ENCODE measurements at places on chromosomes 6 and 20.

GRCh38 chr6:129280749-129281148 lies 397.8 kb downstream of the LAMA2 start:
- DNase-seq, result peak; percentile 16

DNA sequence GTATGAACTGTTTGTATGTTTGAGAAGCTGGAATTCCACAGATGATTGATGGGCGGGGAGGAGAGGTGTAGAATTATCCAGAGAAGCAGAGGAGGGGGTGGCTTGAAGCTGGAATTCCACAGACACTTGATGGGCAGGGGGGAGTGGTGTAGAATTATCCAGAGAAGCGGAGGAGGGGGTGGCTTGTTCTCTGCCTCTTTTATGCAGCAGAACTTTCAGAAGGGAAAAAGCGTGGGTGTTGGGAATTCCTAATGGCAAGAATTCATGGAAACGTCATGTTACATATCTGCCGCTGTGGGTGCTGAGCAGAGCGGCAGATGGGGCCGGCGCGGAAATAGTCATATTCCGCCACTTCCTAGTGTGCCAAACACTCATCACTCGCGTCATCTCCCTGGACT lies 167.9 kb upstream of the KCNG1 start:
- no peak for DNase-seq

GRCh38 chr20:52193133-52193532 lies 1.6 kb upstream of the ZFP64 start:
- DNase-seq, result no peak

- no peak for DNase-seq
Observed at GRCh38 chr6:108565091-108565766, 4.5 kb downstream of the FOXO3 start.

GRCh38 chr6:170503414-170503761 lies 49.7 kb downstream of the PSMB1 start:
- DNase-seq, result no peak

- DNase-seq, result no peak
Observed at GRCh38 chr20:44494266-44494665, 18.6 kb downstream of the TTPAL start.

DNA sequence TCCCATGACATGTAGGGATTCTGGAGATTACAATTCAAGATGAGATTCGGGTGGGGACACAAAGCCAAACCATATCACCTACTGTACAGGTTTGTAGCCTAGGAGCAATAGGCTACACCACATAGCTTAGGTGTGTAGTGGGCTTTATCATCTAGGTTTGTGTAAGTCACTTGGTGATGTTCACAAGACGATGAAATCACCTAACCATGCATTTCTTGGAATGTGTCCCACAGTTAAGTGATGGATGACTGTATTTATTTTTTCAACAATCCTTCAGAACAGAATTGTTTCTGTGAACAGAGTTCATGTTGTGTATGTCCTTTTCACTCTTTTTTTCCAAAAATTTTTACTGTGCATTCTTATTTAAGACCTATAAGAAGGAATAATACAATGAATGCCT lies 76.1 kb downstream of the DTD1 start:
- no peak for DNase-seq

Data from activated CD8-positive, alpha-beta memory T cell treated with anti-CD3 and anti-CD28 coated beads, Interleukin-2, amount 50 U/mL, for 4 hours (primary cell).